Activated T-helper 1 cell treated with anti-CD3 and anti-CD28 coated beads, Interleukin-2, amount 50 U/mL, for 16 hours (primary cell): ENCODE measurements at places on chromosomes 3 and 15.

GRCh38 chr3:299590-300301, 103.2 kb downstream of the CHL1 start:
- no peak for DNase-seq

DNA sequence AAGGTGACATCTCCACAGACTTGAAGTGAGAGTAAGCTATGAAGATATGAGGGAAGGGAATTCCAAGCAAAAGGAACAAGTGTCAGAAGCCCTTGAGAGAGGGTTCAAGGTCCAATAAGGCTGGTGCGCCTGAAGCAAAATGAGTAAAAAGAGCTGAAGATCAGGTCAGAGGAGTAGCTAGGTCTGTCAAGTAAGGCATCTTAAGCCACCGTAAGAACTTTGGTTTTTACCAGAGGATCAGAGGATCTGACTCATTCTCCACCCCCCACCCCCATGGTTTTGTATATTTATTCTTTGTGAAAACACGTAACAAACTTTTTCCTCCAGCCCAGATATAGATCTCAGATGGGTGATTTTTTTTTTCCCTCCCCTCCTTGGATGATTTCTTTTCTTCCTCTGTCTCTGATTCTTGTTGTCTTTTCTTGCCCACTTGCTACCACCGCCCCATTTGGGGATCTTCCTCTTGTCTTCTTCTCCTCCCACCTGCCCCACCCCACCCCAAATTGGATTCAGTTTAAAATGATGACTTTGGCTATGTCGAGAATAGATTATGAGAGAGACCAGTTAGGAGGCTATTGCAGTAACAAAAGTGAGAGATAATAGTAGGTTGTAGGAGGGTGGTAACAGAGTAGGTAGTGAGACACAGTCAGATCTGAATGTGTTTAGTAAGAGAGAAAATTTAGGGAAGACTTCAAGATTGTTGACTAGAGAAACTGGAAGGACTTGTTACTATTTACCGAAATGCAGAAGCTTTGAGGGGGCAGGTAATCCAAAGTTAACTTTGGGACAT, 6.1 kb downstream of the TRMT10C start:
- DNase-seq = no peak

DNA sequence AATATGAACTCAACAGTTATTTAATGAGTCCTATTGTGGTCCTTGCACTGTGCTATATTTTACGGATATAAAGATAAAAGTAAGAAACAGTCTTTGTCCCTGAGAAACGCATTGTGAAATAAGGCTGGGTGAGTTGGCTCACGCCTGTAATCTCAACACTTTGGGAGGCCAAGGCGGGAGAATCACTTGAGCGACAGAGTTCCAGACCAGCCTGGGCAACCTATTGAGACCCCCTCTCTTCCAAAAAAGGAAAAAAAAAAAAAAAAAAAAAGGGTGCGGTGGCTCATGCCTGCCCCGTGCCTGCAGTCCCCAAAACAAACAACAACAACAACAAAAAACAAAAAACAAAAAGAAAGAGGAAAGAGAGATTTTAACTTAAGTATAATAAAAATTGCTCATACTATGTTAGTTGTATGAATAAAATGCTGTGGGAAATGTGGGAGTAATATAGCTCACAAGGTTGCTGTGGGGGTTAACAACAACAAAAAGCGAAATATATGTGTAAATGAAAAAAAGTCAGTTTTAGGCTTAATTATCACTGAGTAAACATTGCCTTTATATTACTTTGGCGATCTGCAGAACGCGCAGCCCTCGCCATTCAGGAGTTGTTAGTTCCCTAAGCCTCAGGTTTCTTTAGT, 461 bp upstream of the FNDC3B start:
- DNase-seq = no peak

DNA sequence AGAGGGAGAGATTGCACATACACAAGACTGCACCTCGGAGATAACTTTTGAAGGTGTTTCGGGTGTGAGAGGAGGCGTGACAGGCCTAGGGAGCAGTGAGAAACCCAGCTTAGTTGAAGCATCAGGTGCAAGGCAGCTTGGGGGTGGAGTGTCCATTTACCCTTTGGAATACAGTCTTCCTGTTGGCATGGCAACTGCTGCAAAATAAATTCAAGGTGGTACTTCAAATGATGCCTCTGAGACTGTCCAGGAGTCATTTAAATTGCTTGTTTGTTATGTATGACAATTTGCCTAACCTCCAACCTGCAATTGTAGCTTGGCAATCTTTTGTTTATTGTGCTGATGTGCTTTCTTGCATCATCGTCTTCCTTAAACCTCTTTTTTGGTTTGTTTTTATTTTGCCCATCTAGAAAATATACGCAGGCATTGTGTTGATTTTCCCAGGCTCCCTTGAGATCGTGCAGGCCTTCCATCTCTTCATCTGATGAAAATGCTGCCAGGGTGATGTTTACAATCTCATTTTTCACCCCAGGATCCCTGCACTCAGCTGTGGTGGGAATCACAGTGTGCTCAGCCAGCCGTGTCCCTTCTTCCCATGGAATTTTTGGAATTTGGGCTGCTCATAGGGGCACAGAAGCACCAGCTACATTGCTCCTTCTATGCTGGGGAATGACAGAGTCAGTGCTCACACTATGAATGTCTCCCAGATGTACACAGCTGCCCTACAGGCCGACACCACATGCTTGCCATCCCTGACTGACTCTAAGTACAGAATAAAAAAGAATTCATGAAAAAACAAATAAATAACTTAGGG, 583.1 kb upstream of the CFAP20DC start:
- no peak for DNase-seq

- DNase-seq = no peak
Measured at GRCh38 chr3:171066206-171066605, 39.7 kb upstream of the SLC2A2 start.

DNA sequence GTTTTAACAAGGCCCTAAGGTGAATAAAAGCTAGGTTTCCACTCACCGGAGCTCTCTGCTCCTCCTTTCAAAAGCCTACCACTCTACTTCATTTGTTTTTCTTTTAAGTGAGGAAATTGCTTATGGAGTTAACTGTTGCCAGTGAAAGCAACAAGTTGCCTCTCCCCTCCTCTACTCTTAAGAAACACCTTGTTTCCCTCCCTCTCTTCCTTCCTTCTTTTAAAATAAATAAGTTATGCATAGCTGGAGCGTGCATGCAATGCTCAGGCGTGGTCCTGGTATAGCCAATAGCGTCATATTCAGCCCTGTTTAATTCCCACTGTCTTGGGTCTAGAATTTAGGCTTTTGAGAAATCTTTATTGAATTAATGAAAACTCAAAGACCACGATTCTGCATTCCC, 101.1 kb upstream of the IGF1R start:
- no peak for DNase-seq

- DNase-seq = no peak
Measured at GRCh38 chr15:92107510-92107909, 254.0 kb downstream of the SLCO3A1 start.

DNA sequence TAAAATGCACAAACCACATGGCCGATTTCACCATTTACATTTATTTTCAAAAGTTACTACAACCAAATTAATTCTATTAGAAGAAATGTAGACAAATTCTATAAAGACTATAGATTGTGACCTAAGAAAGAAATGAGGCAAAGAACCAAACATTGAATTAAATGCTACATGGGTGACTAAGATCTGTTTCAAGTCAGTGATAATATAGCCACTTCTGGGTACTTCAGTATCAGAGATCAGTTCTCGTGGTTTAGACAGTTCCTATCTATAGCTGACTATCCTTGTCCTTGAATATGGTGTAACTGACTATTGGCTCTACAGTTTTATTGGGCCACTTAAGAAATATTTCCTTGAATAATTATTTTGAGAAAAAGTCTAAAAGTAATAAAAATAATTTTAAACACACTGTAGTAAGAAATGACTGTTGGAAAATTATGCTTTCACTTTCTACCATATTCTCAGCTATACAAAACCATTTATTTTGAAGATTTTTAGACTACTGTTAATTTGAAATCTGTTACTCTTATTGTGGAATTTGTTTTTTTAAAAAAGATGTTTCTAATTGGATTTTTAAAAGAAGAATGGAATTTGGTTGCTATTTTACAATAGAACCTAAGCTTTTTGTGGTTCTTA, 14.1 kb downstream of the KCNMB3 start:
- DNase-seq = no peak

- DNase-seq = no peak
Measured at GRCh38 chr3:153291059-153291685, 129.1 kb downstream of the RAP2B start.

DNA sequence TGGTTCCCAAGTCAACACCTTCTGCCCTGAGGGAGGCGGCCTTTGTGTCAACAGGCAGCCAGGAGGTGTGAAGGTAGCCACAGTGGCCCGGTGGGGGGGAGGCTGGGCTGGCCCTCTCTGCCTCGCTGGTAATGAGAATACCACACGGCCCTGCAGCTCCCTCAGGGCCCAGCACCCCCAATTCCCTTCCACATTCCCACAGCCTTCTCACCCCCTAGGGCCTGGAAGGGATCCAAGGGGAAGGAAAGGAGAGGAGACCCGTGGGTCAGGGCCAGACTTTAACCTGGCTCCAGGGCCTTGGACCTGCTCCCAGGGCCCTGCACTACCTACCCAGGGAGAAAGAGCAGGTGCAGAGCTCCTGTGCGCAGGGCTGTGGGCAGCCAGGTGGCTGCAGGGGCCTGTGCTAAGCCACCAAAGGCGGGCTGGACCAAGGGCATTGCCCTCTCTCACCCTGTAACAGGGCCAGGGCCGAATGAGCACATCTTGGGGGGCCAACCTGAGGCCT, 8.7 kb upstream of the MESP2 start:
- no peak for DNase-seq

GRCh38 chr15:25790000-25790660, 73.0 kb downstream of the ATP10A start:
- no peak for DNase-seq

DNA sequence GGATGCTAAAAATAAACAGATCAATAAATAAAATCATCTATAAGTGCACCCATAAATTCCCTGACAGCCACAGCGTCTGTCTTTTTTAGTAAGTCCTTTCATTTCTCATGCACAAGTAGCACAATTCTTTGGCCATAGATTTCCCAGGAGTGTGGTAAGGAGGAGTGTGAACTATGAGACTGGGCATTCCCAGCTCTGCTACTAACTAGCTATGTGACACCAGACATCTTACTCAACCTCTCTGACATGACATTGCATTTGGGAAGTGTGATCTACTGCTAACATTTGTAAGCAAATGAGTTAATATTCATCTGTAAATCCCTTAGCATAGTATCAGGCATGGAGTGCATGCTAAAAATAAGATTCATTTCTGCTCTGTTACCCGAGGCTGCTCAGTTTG, 301.7 kb downstream of the NTRK3 start:
- DNase-seq = no peak

DNA sequence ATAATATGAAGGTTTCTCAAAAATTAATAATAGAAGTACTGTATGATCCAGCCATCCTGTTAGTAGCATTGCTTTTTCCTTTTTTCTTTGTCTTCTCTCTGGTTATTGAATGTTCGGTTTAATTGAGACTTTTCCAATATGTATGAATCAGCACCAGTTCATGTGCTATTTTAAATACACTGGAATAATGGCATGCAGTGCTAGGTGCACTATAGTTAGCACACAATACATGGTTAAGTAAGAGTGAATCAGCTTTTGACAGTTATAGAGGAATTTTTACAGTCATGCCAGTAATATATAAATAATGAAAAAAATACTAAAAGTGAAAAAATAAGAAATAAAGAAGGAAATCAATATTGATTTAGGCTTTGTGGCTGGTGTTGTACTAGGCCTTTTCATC, 113.8 kb upstream of the STRIT1 start:
- DNase-seq = no peak

DNA sequence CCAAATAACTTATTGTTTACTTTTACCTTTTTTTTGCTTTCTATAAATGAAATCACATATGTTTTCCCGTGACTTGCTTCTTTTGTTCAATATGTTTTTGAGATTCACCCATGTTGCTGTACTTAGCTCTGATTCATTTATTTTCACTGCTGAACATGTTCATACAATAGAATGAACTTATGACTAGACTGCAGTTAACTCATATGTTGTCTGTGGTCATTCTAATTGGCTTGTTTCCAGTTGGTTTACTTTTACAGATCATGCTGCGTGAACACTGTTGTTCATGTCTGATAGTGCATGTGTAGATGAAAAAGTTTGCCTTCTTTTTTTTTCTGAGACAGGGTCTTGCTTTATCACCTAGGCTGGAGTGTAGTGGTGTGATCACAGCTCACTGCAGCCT, 31.6 kb upstream of the SV2B start:
- DNase-seq = no peak

GRCh38 chr15:56042498-56042897, 49.1 kb upstream of the NEDD4 start:
- no peak for DNase-seq

GRCh38 chr3:56926243-56926946, 124.6 kb upstream of the ARHGEF3 start:
- no peak for DNase-seq

GRCh38 chr3:194494951-194495374, 8.2 kb upstream of the ATP13A3 start:
- no peak for DNase-seq

DNA sequence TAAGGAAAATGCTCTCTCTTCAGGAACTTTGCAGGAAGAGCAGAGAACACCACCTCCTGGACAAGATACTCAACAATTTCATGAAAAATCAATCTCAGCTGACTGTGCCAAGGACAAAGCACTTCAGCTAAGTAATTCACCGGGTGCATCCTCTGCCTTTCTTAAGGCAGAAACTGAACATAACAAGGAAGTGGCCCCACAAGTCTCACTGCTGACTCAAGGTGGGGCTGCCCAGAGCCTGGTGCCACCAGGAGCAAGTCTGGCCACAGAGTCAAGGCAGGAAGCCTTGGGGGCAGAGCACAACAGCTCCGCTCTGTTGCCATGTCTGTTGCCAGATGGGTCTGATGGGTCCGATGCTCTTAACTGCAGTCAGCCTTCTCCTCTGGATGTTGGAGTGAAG, 200.5 kb downstream of the AKAP13 start:
- peak; percentile 21 for DNase-seq

GRCh38 chr15:52710050-52710707, 31.0 kb upstream of the ATOSA start:
- DNase-seq = no peak
